Kidney glomerular epithelial cell (primary cell): ENCODE measurements at places on chromosomes 7 and 10.

- DNase-seq = no peak
Measured at GRCh38 chr10:31739711-31740110, 188.9 kb downstream of the ARHGAP12 start.

DNA sequence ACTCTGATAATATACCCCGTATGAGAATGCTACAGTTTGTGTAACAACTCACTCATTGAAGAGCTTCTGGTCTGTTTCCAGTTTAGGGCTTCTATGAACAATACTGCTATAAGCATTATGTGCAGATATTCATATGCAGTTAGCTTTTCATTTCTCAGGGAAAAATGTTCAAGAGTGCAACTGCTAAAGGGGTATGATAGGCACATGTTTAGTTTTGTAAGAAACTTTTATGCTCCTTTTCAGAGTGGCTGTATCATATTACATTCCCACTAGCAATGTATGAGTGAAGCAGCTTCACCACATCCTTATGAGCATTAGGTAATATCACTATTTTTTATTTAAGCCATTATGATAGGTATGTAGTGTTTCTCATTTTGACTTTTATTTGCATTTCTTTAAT is 182.6 kb upstream of the CXCL12 start:
- DNase-seq = no peak

- DNase-seq = no peak
Measured at GRCh38 chr10:116873134-116873533, 23.8 kb downstream of the ENO4 start.

DNA sequence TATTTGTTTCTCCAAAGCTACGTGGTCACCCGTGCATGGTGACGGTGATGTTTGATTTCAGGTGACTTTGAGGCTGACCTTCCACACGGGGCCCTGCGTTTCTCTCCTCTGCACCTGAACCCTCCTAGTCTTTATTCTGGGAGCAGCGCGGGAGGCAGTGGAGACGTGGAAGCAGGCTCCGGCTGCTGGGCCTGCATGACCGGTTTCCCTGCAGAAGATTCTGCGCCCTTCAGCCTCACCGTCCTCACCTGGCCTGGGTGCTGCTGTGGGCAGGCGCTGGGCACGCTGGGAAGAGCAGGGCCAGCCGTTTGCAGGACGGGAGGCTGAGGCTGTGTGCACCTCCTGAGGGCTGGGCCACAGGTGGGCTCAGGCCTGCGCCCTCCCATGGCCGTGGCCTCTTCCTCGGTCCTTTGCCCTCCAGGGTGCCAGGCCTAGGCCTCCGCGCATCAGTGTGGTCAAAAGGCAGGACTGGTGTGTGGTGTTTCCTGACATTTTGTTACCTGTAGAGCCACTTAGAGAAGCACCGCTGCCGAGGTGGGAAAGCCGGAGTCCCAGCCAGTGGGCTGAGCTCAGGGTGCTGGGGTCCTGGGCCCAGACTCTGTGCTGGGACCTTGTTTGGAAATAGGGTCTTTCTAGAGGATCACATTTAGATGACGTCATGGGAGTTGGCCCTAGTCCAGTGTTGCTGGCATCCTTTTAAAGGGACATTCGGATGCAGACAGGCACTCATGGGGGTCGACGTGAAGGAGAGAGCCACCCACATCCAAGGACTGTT is 478.3 kb downstream of the DNAJB6 start:
- DNase-seq = no peak

DNA sequence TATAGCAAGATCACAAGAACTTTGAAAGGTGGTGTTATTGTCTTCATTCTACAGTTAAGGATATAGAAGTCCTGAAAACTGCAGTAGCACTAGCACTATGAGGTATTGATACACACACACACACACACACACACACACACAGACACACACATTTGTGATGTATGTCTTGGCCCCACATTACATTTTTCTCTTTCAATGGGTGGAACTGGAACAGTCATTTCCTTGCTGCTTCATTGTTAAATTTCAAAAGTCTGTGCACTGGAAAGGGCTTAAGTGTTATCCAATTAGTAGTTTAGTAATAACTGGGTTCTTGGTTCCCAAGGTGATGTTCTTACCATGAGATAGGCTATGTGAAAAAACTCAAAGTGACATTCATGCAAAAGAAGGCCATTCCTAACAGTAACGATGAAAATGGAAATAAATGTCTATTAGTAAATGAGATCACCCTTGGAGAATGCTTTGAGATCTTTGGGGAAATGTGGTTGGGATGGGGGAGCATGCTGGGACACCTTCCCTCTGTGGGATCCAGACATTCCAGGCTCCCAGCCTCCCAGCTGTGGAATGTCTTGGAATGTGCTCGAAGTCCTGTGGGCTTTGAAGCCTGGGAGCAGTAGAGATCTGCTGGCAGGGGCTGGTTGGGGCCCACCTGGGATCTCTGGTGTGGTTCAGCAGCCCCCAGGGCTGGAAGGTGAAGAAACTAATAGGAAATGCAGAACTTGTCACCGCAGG is 37.4 kb upstream of the CALD1 start:
- peak; percentile 87 for DNase-seq

- DNase-seq = no peak
Measured at GRCh38 chr10:8054494-8055407, at the start of gene GATA3. Gene GATA3, plus strand, starts transcription at chr10:8054688. Its CDS starts 968 bp downstream, at chr10:8055656.

DNA sequence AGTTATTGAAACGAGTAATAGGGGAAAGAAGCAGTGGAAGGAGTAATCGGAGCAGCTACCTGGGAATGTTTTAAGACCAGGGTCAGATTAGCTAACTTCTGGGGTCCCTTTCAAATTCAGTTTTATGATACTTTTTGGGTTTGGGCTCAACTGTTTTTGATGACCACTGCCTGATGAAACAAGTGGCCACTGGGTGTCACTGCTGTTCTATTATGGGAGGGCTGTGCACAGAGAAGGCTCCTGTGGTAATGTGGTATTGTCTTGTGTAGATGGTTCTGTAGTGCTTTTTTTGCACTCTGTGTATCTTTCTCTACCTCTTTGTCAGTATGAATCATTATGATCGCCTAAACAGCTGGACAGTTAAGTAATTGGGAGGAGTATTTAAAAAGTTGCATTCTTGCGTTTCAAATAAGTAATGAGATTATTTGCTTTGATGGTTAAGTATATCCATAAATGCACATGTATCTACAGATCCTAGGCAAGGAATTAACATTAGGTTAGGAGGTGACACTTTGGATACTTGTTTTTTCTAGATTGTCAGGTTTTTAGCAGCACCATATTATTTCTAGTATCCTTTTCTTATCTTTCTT is 128.4 kb downstream of the ABCA13 start:
- DNase-seq = peak; percentile 55

DNA sequence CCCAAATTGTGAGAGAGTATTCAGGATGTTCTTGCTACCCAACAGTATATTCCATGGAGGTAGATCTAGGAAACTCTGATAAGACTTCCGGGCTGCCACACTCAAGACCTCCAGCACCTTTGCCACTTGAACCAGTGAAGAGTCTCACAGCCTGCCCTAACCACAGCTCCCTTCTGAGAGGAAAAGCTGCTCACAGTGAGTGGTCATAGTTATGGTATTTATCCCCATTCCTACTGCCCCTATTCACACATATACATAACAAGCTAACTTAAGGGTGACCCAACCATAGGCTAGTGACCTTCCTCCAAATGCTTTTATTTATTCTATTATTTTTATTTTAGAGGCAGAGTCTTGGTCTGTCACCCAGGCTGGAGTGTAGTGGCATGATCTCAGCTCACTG is 156.3 kb downstream of the PTEN start:
- DNase-seq = no peak

- no peak for DNase-seq
Measured at GRCh38 chr10:119782981-119783664, 57.3 kb downstream of the INPP5F start.

- DNase-seq = no peak
Measured at GRCh38 chr10:43206391-43207235, 60.3 kb downstream of the RASGEF1A start.

DNA sequence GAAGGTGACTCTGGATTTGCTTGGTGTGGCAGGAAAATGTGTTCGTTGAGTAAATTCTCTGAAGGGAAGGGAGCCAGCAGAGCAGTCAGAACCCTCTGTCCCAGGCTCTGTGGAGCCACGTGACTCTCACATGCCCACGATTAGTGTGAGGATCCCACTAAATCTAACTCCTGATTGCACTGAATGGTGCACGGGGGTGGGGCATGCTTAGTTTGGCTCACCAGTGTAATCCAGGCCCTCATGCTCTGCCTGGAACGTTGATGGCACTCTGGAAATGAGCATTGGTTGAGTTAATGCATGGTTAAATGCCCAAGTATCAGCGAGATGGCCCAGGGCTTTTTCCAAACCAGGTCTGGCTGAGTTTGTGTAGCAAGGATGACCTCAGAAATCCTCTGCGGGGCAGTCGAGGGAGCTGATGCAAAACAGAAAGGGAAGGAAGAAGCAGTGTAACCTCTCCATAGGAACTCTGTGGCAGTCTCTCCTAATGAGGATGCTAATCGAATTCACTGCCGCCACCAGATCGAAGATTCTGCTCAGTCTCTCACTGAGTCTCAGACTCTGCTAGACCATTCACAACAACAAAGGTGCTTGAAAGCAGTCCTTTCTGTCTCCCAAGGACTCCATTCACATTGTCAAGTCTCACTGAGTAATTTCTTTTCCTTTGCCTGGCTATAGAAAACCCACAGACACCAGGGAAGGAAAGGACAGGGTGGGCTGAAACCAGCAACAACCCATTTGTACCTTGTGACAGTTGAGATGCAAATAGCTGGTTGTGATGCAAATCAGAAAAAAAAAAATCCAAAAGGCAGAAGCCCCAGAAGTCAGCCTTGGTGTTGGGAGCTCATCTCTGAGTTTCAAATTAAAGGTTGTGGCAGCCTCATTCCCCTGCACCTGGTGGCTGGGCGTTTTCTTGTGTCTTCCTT is 98.1 kb downstream of the C10orf105 start:
- no peak for DNase-seq

DNA sequence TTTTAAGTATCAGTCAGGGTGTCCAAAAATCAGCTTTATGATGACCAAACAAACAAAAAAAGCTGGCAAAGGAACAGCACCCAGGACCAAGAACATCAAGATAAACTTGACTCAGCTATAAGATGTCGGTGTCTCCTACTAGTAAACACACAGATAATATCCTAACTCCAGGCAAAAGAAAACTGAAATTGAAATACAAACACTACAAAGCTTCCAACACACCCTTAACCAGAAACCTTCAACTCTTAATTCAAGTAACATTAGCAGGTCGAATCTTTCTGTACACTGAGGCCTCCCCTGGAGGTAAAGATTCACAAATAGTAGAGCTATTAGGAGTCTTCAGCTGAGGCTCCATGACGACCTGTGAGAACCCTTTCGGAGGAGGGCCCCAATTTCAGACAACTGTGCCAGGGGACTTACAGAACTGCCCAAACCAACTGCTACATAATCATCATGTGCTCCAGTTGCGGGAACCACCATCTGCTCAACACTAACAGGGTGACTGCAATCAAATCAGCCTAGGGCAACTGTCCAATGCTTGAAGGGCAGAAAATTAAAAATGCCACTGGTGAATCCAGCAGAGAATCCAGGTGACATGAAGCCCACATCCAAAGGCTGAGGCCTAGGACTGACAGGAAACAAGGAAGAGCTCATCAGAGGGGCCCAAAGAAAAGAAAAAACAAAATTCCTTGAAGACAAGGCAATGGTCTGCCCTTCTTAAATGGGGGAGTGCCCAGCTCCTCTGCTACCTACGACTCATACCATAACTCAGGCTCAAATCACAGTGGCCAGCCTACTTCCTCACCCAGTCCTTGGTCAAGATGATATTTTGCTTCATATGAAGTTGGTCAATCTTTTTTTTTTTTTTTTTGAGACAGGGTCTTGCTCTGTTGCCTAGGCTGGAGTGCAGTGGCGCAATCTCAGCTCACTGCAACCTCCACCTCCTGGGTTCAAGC is 20.0 kb downstream of the XPNPEP1 start:
- DNase-seq = peak; percentile 4
